ENCODE measurements at places on chromosomes 13 and 19.

DNA sequence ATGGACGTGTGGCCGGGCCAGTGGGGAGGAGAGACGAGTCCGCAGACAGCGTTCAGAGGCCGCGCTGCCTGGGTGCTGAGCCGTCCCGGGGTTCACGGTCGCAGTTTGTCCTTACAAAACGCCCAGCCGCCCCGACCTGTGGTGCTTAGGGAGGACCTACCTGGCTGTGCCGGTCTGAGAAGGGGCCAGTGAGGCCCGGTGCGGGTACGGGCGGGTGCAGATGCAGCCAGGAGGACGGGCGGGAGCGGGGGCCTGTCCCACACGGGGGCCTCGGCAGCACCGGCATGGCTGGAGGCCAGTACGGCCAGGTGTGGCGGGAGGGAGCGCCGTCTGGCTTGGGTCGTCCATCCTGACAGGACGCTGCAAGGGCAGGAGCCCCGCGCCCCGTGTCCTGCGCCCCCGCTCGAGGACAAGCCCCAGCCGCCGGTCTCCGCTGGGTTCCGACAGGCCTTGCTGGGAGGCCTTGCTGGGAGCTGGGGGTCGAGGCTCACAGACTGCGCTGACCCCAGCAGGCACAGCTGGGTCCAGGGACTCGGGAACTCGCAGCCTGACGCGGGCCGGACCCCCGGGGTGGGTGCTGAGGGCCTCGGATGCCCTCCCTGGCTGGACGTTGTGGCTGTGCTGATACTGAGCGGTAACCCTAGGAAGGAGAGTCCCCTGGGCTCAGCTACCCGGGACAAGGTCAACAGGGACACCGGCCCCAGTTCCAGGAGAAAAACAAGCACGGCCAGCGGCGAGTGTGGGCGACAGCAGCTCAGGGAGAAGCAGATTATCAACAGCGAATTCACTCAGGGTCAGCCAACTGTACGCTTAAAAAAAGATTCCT lies 5.3 kb upstream of the PROZ start:
- DNase-seq: peak; percentile 72

DNA sequence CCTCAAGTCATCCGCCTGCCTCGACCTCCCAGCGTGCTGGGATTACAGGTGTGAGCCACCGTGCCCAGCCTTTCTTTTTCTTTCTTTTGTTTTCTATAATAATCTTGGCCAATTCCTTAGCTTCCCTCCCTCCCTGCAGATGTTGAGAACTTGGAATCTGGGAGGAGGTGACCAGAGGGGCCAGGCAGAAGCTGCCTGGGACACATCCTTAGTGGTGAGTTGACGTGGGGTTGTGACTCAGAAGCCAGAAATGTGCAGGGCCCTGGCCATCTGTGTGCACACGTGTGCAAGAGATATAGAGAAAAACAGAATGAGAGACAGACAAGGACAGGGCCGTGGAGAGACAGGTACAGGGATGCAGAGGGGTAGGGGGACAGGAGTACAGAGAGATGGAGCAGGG lies 154.3 kb downstream of the SIPA1L3 start:
- DNase-seq: no peak

- DNase-seq: no peak
Measured at GRCh38 chr13:79681069-79681468, 200.1 kb downstream of the NDFIP2 start.

DNA sequence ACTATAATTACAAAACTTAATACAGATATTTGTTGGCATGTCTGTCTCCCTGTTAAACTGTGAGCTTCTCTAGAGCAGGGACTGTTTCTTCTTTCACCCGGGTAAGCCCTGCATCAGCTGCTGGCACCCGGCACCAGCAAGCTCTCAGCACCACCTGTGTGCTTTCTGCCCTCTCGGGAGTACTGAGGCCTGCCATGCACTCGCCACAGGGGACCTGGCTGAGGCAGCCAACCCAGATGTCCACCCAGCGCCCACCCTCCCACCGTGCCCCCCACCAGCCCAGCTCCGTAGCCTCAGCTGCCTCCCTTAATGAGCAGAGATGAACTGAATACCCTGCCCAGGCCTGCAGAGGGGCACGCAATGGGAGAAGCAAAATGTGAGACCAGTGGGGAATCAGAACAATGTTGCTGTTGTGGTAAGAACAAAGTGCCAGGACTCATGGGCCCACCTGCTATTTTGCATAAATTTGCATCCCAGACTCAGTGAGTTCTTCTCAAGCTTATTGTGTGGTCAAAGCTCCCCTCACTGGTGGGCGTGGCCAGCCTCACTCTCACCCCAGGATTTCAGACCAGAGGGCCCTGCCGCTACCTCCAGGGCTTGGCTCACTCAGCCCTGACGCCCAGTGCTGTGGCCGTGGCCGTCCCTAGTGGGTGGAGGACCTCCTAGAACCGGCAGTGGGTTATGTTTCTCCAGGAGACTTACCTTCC lies 14.6 kb upstream of the SERPINE3 start:
- DNase-seq: no peak

DNA sequence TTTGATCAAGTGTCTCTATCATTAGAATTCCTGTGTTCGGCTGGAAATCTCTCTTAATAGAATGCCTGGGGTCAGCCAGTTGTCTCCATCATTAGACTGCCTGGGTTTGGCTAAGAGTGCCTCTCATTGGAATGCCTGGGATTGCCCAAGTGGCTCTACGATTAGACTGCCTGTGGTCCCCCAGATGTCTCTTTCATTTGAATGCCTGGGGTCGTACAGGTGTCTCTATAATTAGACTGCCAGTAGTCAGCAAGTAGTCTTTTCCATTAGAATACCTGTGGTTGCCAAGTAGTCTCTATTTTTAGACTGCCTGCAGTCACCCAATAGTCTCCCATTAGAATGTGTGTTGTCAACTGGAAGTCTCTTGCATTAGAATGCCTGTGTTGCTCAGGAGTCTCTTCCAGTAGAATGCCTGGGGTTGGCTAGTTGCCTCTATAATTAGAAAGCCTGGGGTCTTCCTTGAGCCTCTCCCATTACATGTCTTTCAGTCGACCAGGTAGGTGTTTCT lies 1523.2 kb downstream of the UQCRFS1 start:
- DNase-seq: no peak

GRCh38 chr13:34571716-34572115 lies 370.4 kb upstream of the NBEA start:
- no peak for DNase-seq

DNA sequence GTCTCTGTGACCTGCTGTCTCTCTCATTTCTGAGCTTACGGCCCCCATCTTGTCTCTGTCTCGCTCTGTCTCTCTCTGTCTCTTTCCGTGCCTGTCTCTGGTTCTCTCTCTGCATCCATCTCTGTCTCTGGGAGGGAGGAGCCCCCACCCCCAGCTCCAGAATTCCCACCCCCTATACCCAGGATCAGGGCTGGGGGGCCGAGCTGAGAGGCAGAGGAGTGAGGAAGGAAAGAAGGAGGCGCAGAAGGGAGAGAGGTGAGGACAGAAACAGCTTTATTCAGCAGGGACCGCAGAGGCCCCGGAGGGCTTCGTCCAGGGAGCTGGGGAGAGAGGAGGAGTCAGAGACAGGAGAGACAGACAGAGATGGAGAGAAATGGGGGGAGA lies 14.0 kb downstream of the JOSD2 start:
- no peak for DNase-seq

- no peak for DNase-seq
Measured at GRCh38 chr19:52398081-52398441, 412 bp downstream of the ZNF528 start.

DNA sequence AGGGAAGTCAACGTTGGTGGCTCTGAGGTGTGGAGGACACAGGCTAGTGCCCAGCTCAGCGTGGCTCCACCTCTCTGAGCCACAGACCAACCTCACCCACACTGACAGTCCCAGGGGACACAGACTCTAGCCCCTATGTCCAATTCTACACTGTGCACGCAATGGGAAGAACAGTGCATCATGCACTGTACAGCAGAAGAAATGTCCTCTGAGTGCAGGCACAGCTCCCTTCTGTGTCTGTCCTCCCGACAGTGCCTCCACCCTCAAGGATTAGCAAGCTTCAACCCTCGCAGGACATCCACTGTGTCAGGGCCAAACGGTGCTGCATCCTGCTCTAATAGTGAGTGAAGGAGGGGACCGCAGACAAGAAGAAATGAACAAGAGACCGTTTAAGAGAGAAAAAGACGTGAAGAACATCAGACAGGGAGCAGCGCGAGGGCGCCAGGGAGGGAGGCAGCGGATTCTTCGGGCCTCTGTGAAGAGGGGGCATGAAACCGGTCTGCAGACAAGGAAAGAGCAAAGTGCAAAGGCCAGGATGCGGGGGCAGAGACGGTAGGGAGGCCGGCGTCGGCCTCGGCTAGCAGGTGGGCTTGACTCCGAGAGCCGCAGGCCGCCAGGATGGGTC lies 681 bp downstream of the ZNF837 start:
- DNase-seq: no peak

GRCh38 chr13:61725806-61726205 lies 310.2 kb upstream of the PCDH20 start:
- DNase-seq: no peak

- peak; percentile 32 for DNase-seq
Measured at GRCh38 chr13:23902975-23903905, 5.9 kb upstream of the C1QTNF9B start.

- no peak for DNase-seq
Measured at GRCh38 chr13:38384171-38384570, 34.5 kb downstream of the UFM1 start.

GRCh38 chr13:27022571-27023311 lies 148.9 kb downstream of the USP12 start:
- DNase-seq: no peak

DNA sequence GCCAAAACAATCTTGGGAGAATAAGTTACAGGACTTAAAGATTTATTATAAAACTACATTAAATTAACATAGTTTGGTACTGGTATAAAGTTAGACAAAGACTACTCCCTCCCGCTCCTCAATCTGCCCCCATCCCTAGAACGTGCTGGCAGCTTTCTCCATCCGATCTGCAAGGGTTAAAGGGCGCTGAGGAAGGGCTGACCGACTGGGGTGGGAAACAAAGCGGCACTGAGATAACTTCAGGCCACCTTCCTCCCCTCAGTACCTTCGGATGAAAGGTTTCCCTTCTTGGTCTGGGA lies 790 bp upstream of the SUGT1 start:
- DNase-seq: no peak

DNA sequence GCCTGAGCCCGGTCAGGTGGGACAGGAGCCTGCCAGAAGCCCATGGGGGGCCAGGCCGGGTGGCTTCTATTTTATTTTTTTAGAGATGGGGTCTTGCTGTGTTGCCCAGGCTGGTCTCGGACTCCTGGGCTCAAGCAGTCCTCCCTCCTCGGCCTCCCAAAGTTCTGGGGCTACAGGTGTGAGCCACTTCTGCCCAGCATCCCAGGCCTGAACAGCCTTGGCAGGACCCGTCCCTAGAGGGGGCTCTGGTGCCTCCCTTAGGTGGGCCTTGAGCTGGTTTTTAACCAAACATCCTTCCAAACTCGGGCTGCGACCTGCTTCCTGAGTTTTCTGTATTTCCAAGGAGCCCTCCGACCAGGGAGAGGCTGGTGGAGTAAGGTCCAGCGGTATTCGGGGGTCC lies 10.5 kb downstream of the COMP start:
- no peak for DNase-seq

- no peak for DNase-seq
Measured at GRCh38 chr13:95861296-95861695, 184.4 kb downstream of the DNAJC3 start.

DNA sequence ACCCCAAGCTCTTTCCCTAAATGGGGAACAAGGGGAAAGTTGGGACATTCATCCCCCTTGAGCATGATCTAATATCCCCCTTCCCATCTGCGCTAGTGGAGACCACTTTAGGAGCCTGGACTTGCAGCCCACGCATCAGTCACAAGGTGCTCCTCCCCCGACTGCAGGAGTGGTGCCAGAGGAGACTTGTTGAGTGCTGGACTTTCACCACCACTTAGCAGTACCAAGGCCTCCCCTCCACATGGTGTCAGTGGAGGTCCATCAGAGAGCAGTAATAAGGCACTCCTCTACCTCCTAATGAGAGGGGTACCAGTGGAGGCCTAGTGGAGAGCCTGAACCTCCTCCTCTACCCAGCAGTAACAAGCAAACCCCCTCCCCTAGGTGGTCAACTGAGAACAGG lies 22.5 kb downstream of the CAB39L start:
- DNase-seq: peak; percentile 26

DNA sequence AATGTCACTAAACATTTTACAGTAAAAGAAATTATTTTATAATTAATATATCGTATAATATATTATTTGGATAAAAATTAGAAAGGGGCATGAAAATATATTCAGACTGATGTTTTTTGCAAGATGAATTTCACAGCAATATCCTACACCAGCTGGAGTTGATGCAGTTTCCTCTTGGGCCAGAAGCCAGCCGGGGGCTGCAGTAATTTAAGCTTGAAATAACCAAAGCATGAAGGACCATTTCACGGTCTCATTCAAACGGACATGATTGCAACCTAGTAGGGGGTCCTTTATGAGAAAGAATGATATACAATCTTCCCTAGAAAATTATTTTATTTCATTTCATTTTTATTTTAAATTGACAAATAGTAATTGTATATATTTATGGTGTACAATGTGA lies 797.2 kb upstream of the PCDH9 start:
- no peak for DNase-seq

- no peak for DNase-seq
Measured at GRCh38 chr13:112750570-112750969, 60.7 kb downstream of the ATP11A start.

DNA sequence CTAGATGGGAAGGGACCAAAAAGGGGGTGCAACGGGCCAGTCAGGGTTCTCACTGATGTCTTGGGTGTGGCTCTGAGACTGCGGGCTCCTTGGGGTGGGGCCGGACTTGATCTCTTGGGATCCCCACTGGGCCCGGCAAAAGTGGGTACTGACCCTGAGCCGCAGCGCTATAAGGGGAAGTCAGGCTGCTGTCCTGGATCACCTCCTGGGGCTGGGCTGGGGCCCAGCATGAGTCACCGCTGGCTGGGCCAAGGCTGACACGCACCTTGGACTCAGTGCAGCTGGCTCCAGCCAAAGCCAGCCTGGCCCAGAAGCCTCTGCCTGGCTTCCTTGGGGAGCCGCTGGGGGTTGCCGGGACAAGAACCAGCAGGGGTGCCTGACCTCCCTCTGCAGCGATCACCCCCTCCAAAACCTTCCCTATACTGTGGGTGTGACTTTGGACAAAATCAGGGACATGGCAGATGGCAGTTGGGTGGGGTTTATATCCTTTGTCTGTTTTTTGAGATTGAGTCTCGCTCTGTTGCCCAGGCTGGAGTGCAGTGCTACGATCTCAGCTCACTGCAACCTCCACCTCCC lies 617 bp upstream of the IQCN start:
- peak; percentile 93 for DNase-seq

DNA sequence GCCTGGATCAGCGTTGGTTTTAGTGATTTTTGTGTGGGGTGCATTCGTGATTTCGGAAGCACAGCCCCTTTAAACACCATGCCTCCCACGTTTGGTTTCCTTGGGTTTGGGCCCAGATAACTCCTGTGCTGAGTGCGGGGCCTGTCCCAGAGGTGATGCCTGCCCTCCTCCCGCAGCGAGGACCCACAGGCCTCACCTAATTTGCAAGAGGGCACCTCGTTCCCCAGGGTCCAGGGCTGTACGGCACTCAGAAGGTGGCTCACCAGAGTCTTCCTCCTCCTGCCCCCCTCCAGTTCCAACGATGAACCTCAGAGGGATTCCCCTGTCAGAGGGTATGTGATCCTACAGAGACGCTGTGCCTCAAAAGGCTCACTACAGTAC lies 54.3 kb upstream of the SOX1 start:
- DNase-seq: no peak

GRCh38 chr19:4113398-4114088 lies 10.4 kb downstream of the MAP2K2 start:
- no peak for DNase-seq
